Colonic mucosa (tissue), 4 donors: ENCODE measurements at places on chromosomes 6 and 20. TPM values are rescaled to one million over a fixed set of nuclear protein-coding genes. Genes with fewer than 3 reads are reported as not detected.

DDO gene
- total RNA-seq = 2.0 TPM

RNF182 gene
- not detected for total RNA-seq

ZC3H12D gene
- 4.9 TPM for total RNA-seq

HSF2 gene
- 5.1 TPM for total RNA-seq

SALL4 gene
- total RNA-seq = 0.13 TPM

ABHD16B gene
- not detected for total RNA-seq

ABHD16A gene
- 56.8 TPM for total RNA-seq

PTCHD4 gene
- total RNA-seq = not detected

UNC5CL gene
- 4.1 TPM for total RNA-seq

CD40 gene
- total RNA-seq = 2.8 TPM

CHRNA4 gene
- total RNA-seq = 0.05 TPM

RAET1G gene
- not detected for total RNA-seq

ADGRF5 gene
- 1.8 TPM for total RNA-seq

BCAS1 gene
- 67.9 TPM for total RNA-seq

PLCB4 gene
- total RNA-seq = 39.4 TPM

SAMD3 gene
- total RNA-seq = 5.1 TPM

CFAP206 gene
- not detected for total RNA-seq

BNIP5 gene
- total RNA-seq = 4.7 TPM

PRPH2 gene
- 0.35 TPM for total RNA-seq

ANKS1A gene
- total RNA-seq = 26.0 TPM

TPMT gene
- total RNA-seq = 52.5 TPM

SLC22A16 gene
- total RNA-seq = 1.1 TPM

FOXC1 gene
- total RNA-seq = 0.69 TPM

PACSIN1 gene
- 0.37 TPM for total RNA-seq

TMC2 gene
- total RNA-seq = 0.25 TPM

FOXF2 gene
- 8.4 TPM for total RNA-seq
